Stimulated activated naive B cell treated with anti-CD40 and anti-IgM and Interleukin-4, amounts not matched to agents 10 μg/mL and 1 μg/mL and 100 μg/mL, for 72 hours (primary cell): ENCODE measurements at places on chromosomes 7 and 10.

GRCh38 chr10:97096261-97097083 is 89.3 kb downstream of the SLIT1 start:
- DNase-seq: no peak

- no peak for DNase-seq
These were observed 11.0 kb downstream of the ZMIZ1 start for GRCh38 chr10:79079490-79080355.

DNA sequence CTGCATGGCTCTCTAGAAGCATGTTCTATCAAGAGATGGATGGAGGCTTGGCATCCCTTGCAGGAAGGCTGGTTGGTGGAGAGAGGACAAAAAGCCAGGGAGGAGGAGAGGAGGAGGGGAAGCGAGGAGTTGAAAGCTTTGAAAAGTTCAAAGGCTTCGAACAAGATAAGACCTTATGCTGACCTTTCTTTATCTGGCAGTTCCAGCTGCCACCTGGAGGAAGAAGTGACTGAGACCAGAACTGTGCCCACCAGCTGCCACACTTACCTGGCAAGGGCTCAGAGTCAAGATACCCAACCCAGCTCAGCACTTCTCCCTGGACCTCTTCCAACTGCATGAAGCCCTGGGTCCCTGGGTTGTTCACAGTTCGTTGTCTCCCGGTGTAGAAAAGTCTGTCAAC is 14.8 kb downstream of the CCL24 start:
- DNase-seq: no peak

- no peak for DNase-seq
These were observed 3.7 kb downstream of the PURB start for GRCh38 chr7:44881610-44882009.

- no peak for DNase-seq
These were observed 97.7 kb upstream of the RPA3 start for GRCh38 chr7:7816084-7816483.

- no peak for DNase-seq
These were observed 234.0 kb downstream of the SEMA3E start for GRCh38 chr7:83414947-83415346.

- DNase-seq: no peak
These were observed 146.0 kb downstream of the TNS3 start for GRCh38 chr7:47435889-47436312.

DNA sequence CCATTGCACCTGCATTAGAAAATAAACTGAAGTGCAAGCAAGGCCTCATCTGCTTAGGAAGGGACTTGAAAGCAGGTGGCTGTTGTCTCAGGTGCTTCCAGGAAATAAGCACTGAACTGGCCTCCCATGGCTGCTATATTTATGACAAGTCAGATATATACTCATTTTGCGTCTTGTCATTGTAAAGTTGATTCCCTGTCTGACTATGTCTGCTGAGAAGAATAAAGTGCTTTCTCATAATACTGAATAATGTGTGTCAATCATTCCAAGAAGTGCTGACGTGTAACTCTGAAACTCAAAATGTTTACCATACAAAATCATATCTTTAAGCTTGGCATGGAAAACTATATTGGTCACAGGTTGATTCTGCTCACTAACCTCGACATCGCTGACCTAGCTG is 44.9 kb upstream of the SVOPL start:
- DNase-seq: no peak

- no peak for DNase-seq
These were observed 86.7 kb downstream of the VOPP1 start for GRCh38 chr7:55485501-55486191.

- DNase-seq: no peak
These were observed 30.1 kb downstream of the TBC1D12 start for GRCh38 chr10:94432443-94432842.

- DNase-seq: no peak
These were observed 57.2 kb upstream of the INPP5A start for GRCh38 chr10:132480356-132480755.

- no peak for DNase-seq
These were observed 125.7 kb downstream of the TEX36 start for GRCh38 chr10:125557311-125557710.

DNA sequence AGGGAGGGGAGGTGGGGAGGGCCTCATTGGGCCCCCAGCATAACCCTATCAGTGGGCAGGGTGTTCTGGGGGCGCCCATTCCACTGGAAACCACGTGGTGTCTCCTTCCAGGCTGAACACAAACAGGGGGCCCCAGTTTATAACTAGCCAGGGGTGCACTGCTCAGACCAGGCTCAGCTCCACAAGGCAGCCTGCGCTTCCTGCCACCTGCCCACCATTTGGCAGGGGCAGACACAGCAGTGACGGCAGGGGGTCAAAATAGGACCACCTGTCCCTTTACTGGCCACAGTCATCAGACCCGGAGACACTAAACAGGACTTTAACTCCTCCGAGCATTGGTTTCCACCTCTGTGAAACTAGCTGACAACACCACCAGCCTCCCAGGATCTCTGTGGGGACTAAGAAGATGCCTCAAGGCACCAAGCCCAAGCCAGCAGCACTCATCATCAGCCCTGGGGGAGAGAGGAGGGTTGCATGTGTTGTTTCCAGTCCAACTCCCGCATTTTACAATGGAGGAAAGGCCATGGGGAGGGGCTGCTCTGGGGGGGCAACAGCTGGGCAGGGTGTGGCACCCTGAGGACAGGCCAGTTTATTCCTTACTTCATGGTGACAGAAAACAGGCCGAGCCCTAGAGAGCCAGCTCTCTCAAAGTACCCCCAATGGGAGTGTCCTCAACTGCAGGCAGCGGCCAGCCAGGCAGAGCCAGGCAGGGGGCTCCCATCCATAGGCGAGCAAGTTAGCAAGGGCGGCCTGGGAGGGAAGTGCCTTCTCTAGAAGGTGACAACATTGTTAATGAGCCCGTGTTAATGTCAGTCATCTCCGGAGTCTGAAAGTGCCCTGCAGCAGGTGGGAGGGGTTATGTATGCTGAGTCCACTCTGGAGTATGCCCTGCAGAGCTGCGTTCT is 127.6 kb downstream of the TNS3 start:
- DNase-seq: no peak

- DNase-seq: no peak
These were observed 28.1 kb upstream of the GARS1 start for GRCh38 chr7:30566596-30566995.
